ENCODE measurements at places on chromosomes 7 and 10.

GRCh38 chr7:106377847-106378361 is 93.1 kb upstream of the NAMPT start:
- no peak for DNase-seq

DNA sequence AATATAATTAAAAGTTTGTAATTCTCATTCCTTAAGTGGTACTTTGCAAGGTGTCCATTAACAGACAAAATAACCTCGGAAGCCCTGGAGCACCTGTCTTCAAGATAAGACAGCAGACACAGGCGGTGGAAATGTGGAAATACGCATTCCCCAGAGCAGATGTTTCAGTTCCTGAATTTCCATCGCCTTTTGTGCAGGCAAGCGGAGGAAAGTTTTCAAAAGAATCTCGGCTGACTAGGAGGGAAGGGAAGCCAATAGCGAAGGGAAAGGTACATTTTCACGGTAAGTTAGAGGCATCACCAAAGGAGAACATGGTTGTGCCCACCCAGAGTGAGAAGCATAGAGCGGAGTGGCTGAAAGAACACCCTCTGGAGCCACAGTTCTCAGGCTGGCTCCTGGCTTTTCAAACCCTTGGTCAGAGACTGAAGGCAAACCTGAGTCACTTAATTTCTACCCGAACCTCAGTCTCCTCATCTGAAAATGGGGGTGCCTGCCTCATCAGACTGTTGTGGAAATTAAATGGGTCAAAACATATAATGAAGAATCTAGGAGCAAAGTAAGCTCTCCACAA is 13.6 kb downstream of the CPA1 start:
- DNase-seq, result no peak

- DNase-seq, result no peak
These were observed 11.4 kb upstream of the FAM53B start for GRCh38 chr10:124755581-124755980.

DNA sequence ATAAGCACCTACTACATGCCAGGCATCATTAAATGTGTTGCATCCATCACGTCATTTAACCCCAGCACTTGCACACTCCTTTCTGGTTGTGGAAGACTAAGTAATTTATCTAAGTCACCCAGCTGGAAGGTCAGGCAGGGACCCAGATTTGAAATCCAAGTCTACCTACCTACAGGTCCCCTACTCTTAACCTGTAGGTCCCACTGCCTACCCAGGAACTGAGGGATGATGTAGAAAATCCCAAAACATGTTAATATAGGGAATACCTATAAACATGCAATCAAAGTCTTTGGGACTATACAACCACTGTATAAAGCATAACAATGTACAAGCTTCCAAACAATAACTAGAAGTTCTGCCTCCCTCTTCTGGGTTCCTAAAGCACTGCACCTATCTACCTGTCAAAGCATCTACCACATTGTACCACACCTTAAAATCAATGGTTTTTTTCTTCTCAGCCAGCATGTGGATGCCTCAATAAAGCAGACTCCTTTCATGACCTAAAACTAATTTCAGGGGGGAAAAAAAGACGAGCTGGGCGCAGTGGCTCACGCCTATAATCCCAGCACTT is 5.6 kb downstream of the IL6 start:
- DNase-seq, result no peak

GRCh38 chr7:77797734-77798393 is 370 bp downstream of the TMEM60 start:
- DNase-seq, result no peak

- no peak for DNase-seq
These were observed 2.7 kb downstream of the IL2RA start for GRCh38 chr10:6059506-6059905.

- DNase-seq, result no peak
These were observed 5.3 kb downstream of the NEUROG3 start for GRCh38 chr10:69567920-69568319.

DNA sequence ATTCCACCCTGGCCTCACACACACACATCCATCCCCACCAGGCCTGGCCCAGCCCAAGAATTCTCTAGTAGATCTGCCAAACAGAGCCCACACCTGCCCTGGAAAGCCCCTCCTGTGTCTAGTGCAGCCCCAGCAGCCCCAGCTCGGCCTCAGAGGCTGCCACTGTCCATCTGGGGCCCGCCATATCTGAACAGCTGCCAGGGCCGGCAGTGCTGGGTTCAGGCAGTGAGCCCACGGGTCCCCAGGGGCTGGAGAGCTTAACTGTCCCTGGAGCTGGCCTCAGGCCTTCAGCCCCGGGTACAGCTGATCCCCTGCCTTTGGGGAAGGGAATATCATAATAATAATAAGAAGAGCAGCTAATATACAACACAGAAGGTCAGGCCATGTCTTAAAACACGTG is 574 bp downstream of the MYL10 start:
- no peak for DNase-seq

DNA sequence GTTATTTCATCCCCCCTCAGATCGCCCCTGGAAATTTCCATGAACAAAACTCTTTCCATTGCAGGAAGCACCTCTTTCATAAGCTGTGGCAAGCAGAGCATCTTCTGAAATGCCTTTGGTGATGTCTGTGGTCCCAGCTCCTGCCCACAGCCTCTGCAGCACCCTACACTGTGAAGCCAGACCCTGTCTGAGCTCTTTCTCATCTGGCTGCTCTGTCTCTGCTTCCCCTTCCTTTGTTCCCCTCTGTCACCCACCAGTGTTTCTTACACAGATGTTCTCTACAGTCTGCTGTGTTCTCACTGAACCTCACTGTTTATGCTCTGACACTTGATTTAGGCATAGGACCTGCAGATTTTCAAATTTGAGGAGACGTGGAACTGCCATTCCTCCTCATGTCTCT is 1.9 kb upstream of the TAS2R39 start:
- DNase-seq, result no peak

GRCh38 chr10:115871855-115872254 is 401.2 kb downstream of the GFRA1 start:
- no peak for DNase-seq

DNA sequence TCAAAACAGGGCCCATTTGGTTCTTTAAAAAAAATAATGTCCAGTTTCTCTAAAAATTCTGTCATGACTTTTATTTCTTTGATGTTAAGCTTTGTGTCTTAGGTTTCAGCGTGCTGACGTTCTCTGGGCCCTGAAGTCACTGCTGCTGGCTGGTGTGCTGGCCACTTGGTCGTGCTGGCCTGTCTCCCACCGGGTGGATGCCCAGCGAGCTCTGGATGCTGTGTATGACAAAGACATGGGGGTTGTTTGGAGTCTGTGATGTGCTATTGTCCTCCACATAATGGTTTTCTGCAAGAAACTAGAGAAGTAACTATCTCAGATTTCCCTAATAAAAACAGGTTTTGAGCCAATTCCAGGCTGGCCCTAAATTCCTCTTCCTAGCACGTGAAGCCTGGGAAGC is 9.5 kb upstream of the IDI2 start:
- DNase-seq, result no peak

GRCh38 chr10:61812052-61812721 is 89.3 kb upstream of the ARID5B start:
- no peak for DNase-seq

- DNase-seq, result no peak
These were observed 102.9 kb downstream of the ZNF438 start for GRCh38 chr10:30928742-30929141.

GRCh38 chr10:119309423-119309770 is 102.0 kb downstream of the GRK5 start:
- DNase-seq, result no peak

DNA sequence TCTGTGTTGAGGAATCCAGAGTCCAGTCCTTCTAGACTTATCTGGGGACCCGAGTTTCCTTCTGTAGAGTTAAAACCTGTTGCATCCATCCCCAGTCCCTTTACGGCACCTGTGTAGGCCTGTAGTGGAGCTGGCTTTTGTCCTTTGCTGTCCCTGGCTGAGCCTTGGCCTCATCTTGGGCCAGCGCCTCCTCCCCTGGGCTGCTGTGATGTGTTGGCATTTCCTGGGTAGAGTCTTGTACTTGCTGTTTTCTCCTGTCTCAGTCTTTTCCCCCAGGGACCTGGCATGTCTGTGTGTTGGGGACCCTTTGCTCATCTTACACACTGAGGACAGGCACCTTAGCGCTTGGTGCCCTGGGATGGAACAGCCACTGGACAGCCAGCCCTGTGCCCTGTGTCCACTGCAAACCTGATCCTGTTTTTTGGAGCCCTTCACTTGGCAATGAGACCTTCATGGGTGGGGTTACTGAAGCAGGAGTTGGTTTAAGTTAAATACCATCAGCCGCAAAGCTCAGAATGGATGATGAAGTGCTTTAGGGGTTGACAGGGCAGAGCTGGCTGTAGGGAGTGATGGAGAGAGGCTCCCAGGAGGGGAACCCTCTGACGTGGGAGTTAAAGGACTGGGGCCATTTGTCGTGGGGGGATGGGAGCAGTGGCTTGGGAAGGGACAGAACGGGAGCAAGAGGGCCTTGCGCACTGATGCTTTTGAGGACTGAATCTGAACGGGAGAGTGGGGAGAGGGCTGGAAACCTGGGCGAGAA is 50.9 kb downstream of the CUX1 start:
- no peak for DNase-seq

GRCh38 chr7:3042861-3043489 is 692 bp downstream of the CARD11 start:
- no peak for DNase-seq

DNA sequence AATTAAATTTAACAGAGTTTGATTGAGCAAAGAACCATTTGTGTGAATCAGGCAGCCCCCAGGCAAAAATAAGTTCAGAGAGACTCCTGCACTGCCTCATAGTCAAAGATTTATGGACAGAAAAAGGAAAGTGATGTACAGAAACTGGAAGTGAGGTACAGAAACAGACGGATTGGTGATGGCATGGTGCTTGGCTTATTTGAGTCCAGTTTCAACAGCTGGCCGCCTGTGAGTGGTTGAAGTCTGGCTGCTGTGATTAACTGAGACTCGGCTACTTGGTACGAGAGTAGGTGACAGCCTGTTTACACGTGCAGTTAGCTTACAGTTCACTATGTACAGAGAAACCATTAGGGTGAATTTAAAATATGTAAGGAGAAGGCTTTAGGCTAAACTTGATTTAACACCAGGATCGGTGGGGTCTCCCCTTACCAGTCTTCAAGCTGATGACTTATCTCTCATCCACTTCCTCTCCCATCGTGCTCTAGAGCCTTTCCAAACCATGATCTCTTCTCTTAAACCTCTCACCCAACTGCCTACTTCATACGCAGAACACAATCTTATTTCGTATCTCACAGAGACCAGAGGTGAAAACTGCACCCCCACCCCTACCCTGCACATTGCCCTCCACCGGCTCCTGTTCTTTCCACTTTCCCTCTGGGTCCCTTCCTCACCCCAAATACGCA is 5.0 kb upstream of the MSMB start:
- no peak for DNase-seq

DNA sequence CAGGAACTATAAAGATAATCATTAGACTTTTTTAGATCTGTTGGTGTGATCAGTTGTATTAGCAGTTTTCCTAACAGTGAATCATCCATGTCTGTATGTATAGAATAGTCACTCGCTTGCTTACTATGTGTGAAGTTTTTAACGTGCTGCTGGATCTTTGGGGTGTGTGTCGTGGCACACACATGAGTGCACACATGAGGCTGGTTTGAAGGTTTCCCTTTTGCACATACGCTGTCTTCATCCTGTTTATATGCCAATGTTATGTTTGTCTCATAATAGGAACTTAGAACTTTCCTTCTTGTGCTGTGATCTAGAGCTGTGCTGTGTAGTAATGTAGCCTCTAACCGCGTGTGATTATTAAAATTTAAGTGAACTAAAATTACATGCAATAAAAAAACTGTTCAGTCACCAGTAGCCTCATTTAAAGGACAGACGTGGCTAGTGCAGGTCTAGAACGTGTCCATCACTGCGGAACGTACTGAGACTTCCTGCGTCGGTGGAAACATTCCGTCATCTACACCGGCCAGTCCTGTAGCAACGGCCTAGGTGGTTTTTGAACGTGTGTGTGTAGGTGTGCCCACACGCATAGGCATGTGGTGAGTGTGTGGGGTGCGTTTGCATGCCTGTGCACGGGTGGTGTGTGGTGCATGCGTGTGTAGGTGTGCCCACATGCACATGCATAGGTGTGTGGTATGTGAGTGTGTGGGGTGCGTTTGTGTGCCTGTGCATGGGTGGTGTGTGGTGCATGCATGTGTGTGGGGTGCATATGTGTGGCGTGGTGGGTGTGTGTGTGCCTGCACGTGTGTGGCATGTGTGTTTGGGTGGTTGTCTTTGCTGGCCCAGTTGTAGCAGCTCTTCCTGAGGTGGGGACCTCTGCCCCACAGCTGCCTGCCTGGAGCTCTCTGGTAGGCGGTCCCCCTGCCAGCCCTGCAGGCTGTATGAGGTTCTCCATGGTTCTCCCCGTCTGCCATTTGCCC is 56.6 kb downstream of the INPP5A start:
- DNase-seq, result no peak

- no peak for DNase-seq
These were observed at the start of gene CPN1 for GRCh38 chr10:100081075-100082001. CPN1 (minus strand) TSS chr10:100081869; CDS start chr10:100081625, 244 bp downstream.

- no peak for DNase-seq
These were observed 591.1 kb downstream of the TNS3 start for GRCh38 chr7:46990761-46991160.

GRCh38 chr10:126352453-126352852 is 35.8 kb downstream of the ADAM12 start:
- no peak for DNase-seq

All from Panc1 (cell line).